Posterior vena cava (tissue), 2 donors: ENCODE measurements at places on chromosomes 5 and 9.
A peak's percentile ranks its signal among the peaks of the same experiment; 100 is the strongest.

DNA sequence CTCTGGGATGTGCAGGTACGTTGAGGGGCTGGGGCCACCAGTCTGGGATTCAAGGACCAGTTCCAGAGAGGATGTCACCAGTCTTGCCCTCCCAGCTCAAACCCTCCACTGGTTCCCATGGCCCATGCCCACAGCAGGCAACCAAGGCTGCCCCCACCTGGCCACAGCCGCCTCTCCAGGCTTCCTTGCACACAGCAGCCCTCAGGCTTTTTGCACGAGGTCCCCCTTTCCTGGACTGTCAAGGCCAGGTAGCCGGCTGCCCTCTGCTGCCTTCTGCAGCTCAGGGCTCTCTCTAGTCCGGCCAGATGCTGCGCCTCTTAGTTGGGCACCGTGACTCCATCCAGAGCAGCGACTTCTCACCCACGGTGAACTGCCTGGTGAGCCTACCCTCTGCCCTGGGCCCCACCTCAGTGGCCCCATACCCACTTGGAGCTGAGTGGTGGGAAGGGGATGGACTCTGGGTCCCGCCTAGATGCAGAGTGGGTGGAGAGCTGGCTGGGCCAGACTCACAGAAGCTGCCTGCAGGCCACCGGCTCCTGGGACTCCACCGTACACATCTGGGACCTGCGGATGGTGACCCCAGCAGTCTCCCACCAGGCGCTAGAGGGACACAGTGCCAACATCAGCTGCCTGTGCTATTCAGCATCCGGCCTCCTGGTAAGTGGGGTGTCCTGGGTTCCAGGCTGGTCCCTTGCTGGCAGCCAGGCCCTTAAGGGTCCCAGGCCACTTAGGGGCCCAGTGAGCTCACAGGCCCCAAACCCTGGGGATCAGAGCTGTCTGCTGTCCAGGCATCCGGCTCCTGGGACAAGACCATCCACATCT is 2.9 kb downstream of the WDR38 start:
- no peak for DNase-seq

DNA sequence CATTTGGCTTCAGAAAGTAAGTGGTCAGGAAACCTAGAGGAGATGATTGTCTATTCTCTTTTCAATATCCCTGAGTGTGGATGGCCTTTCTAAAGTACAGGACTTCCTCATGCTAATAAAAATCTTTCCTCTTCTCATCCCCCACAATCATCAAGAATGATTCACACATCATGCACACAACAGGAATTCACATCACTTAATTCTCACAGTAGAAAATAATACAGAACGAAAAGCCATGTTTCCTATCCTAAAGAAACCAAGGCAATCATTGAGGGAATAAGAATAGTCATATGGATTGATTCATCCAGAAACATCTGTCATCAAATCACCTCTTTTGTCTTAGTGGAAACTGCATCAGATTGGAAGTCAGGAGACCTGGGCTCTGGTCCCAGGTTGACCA is 203.1 kb upstream of the PIK3R1 start:
- DNase-seq = no peak

DNA sequence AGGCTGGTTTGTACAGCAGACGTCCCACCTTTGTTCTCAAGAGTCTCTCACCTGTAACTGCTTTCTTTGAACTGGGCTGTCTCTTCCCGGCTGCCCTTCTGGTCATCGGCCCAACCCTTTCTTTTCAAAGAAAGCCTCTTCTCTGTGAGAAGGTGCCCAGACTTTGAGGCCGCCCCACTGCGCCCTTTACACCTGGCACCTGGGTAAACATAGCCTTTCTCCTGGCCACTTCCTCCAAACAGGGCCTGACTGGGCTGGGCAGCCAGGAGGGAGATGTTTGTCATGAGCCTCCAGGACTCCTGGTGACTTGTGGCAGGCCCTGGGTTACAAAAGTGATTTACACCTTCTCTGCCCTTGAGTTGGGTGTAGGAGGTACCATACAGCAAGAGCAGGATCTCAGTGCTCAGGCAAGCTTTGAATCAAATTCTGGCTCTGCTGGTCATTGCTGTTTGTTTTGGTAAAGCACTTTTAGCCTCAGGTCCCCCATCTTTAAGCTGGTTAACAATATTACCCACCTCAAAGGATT is 127.2 kb upstream of the CXCL14 start:
- no peak for DNase-seq

DNA sequence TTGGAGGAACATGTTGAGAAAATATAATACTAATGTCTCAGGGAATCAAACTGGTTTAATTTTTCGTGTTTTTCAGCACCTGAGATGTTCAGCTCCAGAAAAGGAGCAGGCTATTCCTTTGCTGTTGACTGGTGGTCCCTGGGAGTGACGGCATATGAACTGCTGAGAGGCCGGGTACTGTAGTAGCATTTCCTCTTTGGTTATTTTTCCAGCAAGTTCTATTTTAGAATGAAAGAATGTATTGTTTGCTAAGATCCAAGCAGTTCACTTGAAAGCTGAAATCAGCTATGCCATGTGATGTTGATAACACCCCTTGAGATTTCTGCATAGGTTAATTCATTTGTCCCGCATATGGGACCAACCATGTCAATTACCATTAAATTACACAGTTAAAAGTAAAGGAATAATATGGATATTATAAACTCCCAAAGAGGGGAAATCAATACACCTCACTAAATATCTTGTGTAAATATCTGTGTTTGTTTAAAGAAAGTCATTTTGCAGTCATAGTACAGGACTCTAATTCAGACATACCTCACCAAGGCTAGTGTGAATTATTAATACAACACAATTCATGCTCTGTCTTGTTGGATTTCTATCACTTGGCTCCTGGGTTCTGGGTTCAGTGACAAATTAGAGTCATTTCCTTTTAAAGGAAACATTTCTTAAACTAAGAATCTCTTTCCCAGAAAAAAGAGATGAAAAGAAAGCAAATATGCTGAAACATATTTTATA is 126.8 kb downstream of the STK32A start:
- no peak for DNase-seq

GRCh38 chr9:131308906-131309529 is 19.5 kb downstream of the PLPP7 start:
- DNase-seq = no peak

- DNase-seq = no peak
Observed at GRCh38 chr9:115289757-115290208, 171.8 kb upstream of the TNC start.

GRCh38 chr9:108838017-108838416 is 17.8 kb downstream of the ACTL7B start:
- no peak for DNase-seq

- no peak for DNase-seq
Observed at GRCh38 chr5:164179406-164179805, 674.0 kb downstream of the MAT2B start.

GRCh38 chr5:154737667-154738320 is 17.4 kb upstream of the LARP1 start:
- DNase-seq = no peak

- DNase-seq = no peak
Observed at GRCh38 chr5:157477814-157478494, 17.9 kb downstream of the NIPAL4 start.

- DNase-seq = no peak
Observed at GRCh38 chr5:169668732-169669131, 31.7 kb downstream of the DOCK2 start.

- DNase-seq = no peak
Observed at GRCh38 chr5:32276173-32276853, 36.4 kb downstream of the MTMR12 start.

DNA sequence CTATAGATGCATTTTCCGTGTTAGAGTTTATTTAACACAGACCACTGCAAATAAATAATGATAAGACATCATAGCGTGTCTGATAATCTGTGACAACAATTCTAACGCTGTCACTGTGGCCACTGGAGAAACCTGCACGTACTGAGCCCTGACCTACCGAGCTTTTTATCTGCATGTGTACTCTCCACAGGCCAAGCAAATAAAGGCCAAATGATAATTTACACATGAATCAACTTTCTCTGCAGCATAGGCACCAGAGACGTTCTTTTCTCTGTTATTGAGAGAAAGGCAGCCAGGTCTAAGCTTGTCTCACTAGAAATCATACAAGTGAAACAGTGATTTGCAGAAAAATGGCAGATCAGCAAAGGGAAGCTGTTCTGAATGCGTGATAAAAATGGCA is 75.8 kb downstream of the POU5F2 start:
- no peak for DNase-seq

- DNase-seq = no peak
Observed at GRCh38 chr5:96036301-96036700, 74.7 kb upstream of the ELL2 start.

GRCh38 chr9:135061441-135061840 is 26.0 kb upstream of the OLFM1 start:
- peak; percentile 69 for DNase-seq

- no peak for DNase-seq
Observed at GRCh38 chr9:93295456-93296076, 111.6 kb downstream of the WNK2 start.

- peak; percentile 91 for DNase-seq
Observed at GRCh38 chr9:75027187-75028107, 646 bp downstream of the CARNMT1 start.

DNA sequence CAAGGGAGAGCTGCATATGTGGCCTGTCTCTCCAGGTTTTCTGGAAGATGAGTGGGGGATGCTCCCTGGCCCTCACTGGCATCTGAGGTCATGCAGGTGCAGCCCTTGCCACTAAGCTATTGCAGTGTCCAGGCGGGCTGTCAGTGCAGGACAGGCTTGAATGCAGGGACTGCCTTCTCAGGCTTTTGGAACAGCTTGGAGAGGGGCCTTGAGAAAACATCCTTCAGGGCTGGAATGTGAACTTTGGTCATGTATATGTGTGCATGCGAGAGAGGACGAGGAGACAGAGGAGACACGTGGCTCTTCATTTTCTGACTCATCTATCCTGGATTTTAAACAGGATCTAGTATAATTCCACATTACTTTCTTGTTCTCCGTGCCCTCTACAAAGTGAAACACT is 90.3 kb downstream of the MACROH2A1 start:
- DNase-seq = no peak
